Activated CD4-positive, alpha-beta T cell treated with anti-CD3 and anti-CD28 coated beads, Interleukin-2, amount 10 ng/mL, durations not matched to agents 7 days and 5 days (primary cell): ENCODE measurements at places on chromosomes 7 and 10. TPM values are rescaled to one million over a fixed set of nuclear protein-coding genes. Genes with fewer than 3 reads are reported as not detected.

- H3K36me3 ChIP-seq: peaks cover under 1% of the 10 kb centered on the region
- DNase-seq: no peak
- no peak overlapping the region for H3K27ac ChIP-seq
- H3K4me1 ChIP-seq: peaks cover 16% of the 10 kb centered on the region
- no peaks in the 10 kb centered on the region for H3K27me3 ChIP-seq
Measured at GRCh38 chr10:16769331-16769730, 47.9 kb downstream of the RSU1 start.

- H3K4me3 ChIP-seq: no peak within 1 kb of the TSS
- no peaks in the 10 kb centered on the region for H3K27me3 ChIP-seq
- no peak within 1 kb of the TSS for H3K27ac ChIP-seq
- H3K36me3 ChIP-seq: no peaks in the 10 kb centered on the region
- DNase-seq: no peak
Measured at GRCh38 chr7:14902589-14903067, at the start of gene DGKB. TSS of gene DGKB (minus strand) at chr7:14902751.

The HOXA9 gene
- total RNA-seq: not detected

The FZD8 gene
- total RNA-seq: 0.22 TPM
